Activated CD4-positive, alpha-beta T cell treated with anti-CD3 and anti-CD28 coated beads for 24 hours (primary cell): ENCODE measurements at places on chromosomes 11 and 22.
A peak's percentile ranks its signal among the peaks of the same experiment; 100 is the strongest.

DNA sequence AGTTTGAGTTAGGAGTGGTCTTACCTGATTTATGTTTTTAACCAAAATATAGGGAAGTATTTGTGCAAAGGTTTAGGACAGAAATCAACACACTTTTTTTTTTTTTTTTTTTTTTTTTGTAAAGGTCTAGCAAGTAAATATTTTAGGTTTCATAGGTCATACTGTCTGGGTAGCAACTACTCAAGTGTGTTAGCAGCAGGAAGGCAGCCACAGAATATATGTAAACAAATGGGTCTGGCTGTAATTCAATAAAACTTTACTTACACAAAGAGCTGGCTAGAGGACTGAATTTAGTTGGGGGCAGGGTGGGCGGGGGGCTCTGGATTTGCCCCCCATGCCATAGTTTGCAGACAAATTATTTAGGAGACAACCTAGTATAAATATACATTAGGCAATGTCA lies 510.4 kb downstream of the NELL1 start:
- no peak for DNase-seq

GRCh38 chr11:17230867-17231851 lies 23.4 kb upstream of the PIK3C2A start:
- DNase-seq = peak; percentile 16

GRCh38 chr11:35845860-35846259 lies 98.0 kb upstream of the LDLRAD3 start:
- no peak for DNase-seq

- DNase-seq = peak; percentile 57
These were observed at the start of gene AHNAK for GRCh38 chr11:62546244-62546928. Gene AHNAK (minus strand): TSS chr11:62546806. CDS start chr11:62536098, 10,708 bp downstream.

DNA sequence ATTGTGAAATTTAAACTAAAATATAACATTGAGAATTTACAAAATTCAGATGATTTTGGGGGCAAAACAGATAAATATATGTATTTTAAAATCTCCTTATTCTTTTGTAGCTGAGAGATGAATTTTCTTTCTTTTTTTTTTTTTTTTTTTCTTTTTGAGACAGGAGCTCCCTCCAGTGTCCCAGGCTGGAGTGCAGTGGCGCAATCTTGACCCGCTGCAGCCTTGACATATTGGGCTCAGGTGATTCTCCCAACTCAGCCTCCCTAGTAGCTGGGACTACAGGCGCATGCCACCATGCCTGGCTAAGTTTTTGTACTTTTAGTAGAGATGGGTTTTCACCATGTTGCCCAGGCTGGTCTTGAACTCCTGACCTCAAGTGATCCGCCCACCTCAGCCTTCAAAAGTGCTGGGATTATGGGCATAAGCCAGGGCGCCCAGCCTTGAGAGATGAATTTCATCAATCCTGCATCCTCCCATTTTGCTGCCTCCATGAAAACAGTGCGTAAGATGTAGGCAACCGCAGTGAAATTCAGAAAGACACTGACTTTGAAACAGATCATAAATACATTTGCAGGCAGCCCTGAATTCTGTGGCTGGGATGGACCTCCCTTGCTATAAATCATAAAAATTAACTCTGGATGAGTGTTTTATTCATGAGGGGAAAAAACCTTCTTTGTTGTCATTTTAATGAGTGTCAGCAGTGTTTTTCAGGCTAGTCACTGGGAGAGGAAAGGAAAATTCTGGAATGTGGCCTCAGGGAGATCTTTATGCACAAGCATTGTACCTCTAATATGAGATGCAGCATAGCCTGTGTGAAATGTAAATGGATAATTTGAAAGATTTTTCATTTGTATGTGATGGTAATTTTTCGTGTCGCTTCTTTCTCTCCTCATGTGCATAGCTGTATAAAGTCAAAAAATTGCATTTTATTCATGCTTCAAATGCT lies 14.4 kb downstream of the ELMOD1 start:
- no peak for DNase-seq

DNA sequence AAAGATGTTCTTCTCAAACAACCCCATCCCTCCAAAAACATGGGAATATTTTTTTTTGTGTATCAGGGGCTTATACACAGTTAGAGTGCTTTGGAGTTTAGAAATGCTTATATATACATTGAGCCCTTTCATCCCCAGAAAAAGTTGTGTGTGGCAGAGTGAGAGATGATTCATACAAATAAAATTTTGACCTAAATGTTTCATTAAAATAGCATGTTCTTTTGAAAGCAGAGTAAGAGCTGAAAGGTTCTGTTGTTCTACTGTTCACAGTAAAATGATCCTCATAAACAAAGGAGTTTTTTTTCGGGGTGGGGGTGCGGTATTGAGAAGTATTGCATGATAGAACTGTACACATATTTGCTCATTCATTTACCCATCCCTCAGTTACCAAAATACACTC lies 512.4 kb downstream of the DLG2 start:
- DNase-seq = no peak

DNA sequence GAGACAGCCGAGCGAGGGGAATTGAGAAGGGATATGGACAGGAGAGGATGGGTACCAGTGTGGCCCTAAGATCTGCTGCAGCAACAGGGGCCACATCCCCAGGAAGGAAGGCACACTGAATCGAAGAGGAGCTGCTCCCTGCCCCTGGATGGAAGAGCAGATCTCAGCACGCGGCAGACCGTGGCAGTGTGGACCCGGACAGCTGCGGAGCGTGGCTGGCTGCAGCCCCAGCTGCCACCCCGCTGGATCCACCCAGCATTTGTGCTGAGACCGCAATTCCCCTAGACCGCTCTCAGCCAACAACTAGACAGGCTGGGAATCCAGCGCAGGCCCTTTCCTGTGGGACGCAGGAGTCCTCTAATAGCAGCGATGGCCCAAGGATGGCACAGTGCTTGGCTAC lies 94.7 kb downstream of the NECTIN1 start:
- no peak for DNase-seq

DNA sequence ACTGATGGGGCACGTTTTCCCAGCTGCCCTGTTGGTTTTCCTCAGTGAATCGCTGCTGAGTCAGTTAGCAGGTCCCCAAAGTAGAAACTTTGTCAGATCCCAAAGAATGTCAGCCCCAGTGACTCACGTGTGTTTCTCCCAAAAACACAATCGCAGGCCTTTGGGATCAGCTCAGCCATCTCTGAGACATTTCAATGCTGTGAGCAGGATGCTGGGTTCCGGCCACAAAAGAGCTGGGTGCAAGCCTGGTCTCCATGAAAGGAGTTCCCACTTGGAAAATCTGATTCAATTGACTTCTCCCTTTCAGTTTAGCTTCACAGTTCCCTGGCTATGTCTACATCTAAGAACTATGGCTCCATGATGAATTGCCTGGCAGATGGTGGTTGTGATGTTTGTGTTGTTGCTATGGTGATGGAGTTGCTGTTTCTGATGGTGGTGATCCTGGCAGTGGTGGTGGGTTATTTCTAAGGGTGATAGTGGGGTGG lies 28.0 kb downstream of the MYEOV start:
- DNase-seq = no peak

DNA sequence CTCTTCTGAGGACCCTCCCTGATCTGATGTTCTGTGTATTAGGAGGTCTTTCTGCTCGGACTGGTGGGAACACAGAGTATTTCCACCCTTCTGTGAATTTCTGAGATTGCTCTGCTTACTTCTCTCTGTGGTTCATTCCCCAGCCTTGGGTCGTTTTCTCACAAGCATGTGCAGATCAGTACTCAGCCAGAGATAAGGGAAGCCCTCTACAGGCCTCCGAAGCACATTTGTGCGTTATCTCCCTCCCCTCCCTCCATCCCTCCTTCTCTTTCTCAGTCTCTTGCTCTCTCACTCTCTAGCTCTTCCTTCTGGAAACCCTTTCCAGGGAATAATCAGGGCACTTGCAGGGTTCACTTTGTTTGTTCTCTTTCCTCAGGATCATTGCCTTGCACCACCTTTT lies 35.2 kb upstream of the TUB start:
- no peak for DNase-seq

GRCh38 chr22:25235547-25236290 lies 16.3 kb downstream of the CRYBB2 start:
- DNase-seq = peak; percentile 70

DNA sequence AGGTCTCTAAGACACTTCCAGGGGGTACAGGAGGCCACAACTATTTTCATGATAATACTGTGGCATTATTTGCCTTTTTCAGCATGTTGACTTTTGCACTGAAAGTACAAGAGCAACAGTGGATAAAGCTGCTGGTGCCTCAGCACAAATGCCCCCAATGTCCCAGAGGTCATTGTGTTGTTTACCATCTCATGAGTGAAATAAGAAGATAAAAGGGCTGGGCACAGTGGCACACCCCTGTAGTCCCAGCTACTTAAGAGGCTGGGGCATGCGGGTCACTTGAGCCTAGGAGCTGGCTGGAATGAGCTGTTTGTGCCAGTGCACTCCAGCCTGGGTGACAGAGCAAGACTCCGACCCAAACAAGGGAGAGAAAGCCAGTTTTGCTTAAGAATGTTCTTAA lies 72.6 kb upstream of the RAB1B start:
- no peak for DNase-seq

DNA sequence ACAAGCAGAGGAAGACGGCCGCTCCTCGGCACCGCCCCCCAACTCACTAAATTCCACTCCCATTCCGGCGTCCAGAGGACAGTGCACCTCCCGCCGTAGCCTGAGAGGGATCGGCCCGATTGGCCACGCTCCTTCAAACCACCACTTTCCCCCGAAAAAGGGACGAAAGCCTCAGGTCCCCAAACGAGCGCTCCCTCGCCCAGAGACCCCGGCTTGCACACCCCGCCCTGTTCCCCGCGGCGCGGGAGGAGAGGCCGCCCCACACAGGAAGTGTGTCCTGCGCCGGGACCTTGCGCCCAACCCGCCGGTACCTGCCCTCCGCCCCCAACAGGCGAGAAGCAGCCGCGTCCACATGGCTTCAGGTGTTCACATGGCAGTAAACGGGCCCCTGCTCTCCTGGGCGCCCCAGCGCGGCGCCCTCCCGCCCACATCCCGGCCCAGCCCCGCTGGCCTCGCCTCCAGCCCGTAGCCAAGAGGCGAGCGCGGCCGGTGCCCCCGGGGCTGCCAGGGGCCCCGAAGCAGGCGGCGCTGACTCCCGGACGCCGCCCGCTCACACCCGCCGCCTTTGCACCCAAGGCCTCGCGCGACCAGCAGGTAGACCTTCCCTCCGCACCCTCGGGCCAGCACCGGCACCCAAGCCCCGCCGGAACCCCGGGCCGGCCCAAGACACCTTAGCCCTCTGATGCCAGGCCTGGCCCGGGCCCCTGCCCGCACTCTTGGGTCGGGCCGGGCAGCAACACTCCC lies 849 bp downstream of the TCF20 start:
- DNase-seq = peak; percentile 58

GRCh38 chr11:95365348-95365747 lies 134.3 kb upstream of the SESN3 start:
- DNase-seq = no peak

GRCh38 chr11:115617767-115618166 lies 113.6 kb upstream of the CADM1 start:
- no peak for DNase-seq

DNA sequence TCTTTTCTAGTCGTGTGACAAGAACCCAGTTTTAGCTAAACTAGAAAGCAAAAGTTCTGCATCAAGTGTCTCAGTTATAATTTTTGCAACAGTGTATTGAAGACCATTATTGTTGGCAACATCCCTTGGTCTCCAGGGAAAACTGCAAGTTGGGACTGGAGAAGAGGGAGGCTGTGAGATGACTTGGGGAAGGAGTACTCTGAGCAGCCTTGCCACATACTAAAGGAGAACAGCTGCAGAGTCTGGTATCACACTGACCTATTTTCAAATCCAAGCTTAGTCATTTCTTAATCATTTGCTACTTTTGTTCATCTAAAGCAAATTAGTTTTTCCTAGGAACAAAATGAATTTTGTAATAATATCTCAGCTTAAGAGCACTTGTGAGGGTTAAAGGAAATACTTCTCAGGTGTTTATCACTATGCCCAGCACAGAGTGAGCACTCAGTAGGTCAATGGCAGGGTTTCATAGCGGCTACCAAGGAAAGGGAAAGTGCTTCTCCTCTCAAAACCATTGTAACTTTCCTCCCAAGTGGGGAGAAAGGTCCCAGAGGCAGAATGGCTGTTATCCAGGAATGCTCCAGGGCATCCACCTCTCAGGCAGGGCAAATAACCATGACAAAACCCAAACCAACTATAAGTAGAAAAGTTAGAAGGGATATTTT lies 247.1 kb downstream of the C11orf87 start:
- DNase-seq = no peak

GRCh38 chr11:113370634-113371033 lies 16.9 kb upstream of the ANKK1 start:
- no peak for DNase-seq

GRCh38 chr11:73296501-73297230 lies 11.4 kb upstream of the ARHGEF17 start:
- no peak for DNase-seq

DNA sequence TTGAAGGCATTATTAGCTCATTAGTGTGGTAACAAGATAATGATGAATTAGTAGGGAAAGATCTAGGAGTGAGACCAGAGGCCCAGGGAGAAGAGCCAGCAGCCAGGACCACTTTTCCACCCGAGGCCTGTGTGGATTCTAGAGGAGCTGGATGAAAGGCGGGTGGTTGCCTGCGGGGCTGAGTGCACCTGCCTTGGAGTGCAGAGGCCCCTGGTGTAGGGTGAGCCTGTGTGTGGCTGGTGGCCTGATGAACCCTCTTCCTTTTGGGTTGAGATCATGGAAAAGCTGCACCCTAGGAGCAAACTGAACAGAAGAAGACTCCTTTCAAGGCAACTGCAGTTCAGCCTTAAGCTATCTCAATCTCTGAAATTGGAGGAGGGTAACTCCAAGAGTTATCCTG lies 5.9 kb upstream of the TP53AIP1 start:
- DNase-seq = no peak

GRCh38 chr11:576811-577610 lies 741 bp downstream of the PHRF1 start:
- DNase-seq = no peak

GRCh38 chr11:34274712-34275398 lies 83.0 kb downstream of the ABTB2 start:
- DNase-seq = no peak

DNA sequence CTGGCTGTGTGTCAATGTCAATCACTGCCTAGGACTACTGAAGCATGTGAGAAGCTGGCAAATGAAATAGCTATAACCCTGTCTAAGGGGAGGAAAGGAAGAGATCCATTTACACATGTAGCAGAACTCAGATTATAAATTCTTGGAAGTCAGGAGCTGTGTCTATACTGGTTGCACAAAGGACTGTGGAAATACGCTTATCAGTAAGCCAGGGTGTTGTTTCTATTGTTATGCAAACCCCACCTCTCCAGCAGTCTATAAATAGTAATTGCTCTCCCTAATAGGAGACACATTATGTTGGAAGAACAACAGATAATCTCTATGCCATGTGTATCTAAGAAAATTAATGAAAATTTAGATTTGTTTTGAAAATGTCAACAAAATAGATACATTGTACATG lies 693.4 kb upstream of the CCDC90B start:
- no peak for DNase-seq

DNA sequence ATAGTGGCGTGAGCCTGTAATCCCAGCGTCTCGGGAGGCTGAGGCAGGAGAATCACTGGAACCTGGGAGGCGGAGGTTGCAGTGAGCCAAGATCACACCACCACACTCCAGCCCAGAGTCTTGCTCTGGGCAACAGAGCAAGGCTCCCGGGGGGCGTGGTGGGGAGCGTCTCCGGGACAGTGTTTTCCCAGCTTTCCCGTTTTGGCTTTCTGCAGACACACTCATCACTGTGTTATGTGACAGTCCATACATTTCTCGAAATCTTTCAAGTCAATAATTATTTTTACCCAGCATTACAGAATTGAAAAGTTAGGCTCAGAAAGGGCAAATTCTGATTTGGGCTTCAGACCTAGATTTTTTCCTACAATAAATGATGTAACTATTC lies 31.7 kb downstream of the NEAT1 start:
- DNase-seq = no peak

- no peak for DNase-seq
These were observed 48.8 kb downstream of the OSBP2 start for GRCh38 chr22:30743257-30744020.

GRCh38 chr11:12069066-12069676 lies 41.2 kb upstream of the MICAL2 start:
- DNase-seq = no peak
